ENCODE measurements at places on chromosomes 4 and X. TPM values are rescaled to one million over a fixed set of nuclear protein-coding genes. Genes with fewer than 3 reads are reported as not detected.

The GABRE gene
- total RNA-seq, result 137 TPM

The UGT8 gene
- total RNA-seq, result 0.49 TPM

The FRG2 gene
- not detected for total RNA-seq

The DGKK gene
- total RNA-seq, result not detected

The FAM53A gene
- total RNA-seq, result 3.7 TPM

The CT45A3 gene
- total RNA-seq, result not detected

The UGT2B15 gene
- total RNA-seq, result not detected

The TRIM75 gene
- not detected for total RNA-seq

The TBX22 gene
- total RNA-seq, result not detected

The CXCL11 gene
- not detected for total RNA-seq

The NPY5R gene
- not detected for total RNA-seq

The TXK gene
- total RNA-seq, result 0.32 TPM

The ZIC3 gene
- 3.8 TPM for total RNA-seq

The AR gene
- 6.8 TPM for total RNA-seq

The MTNR1A gene
- total RNA-seq, result 0.32 TPM

The IL21 gene
- not detected for total RNA-seq

The CXCL6 gene
- 14.4 TPM for total RNA-seq

The NPY2R gene
- total RNA-seq, result not detected

The TLR7 gene
- total RNA-seq, result not detected

All from hair follicle dermal papilla cell (primary cell).